Activated T-helper 2 cell treated with anti-CD3 and anti-CD28 coated beads, Interferon-gamma antibody, Interleukin-2, Interleukin-4, amounts not matched to agents 10 μg/mL and 5 μg/mL and 100 μg/mL, durations not matched to agents 14 hours and 24 hours and 36 hours (primary cell): ENCODE measurements at places on chromosomes 1 and 21. TPM values are rescaled to one million over a fixed set of nuclear protein-coding genes. Genes with fewer than 3 reads are reported as not detected.

Gene S100B
- total RNA-seq = not detected in 2 replicates

Gene OXCT2
- total RNA-seq = 5.5 and 5.6 TPM in 2 replicates

Gene HLCS
- 17.2 and 18.7 TPM in 2 replicates for total RNA-seq

Gene FH
- 96.5 and 102 TPM in 2 replicates for total RNA-seq

Gene NOS1AP
- total RNA-seq = not detected in 2 replicates

Gene CYP4Z1
- not detected in 2 replicates for total RNA-seq

Gene UMODL1
- not detected in 2 replicates for total RNA-seq

Gene ZMYND12
- total RNA-seq = 0.11 and 0.28 TPM in 2 replicates

Gene REG4
- total RNA-seq = 0.18 TPM in 1 of 2 replicates, not detected in the other

Gene NTMT2
- not detected in 2 replicates for total RNA-seq

Gene LRRC7
- not detected in 2 replicates for total RNA-seq
